ENCODE measurements at places on chromosomes 1 and 21.
A peak's percentile ranks its signal among the peaks of the same experiment; 100 is the strongest.

DNA sequence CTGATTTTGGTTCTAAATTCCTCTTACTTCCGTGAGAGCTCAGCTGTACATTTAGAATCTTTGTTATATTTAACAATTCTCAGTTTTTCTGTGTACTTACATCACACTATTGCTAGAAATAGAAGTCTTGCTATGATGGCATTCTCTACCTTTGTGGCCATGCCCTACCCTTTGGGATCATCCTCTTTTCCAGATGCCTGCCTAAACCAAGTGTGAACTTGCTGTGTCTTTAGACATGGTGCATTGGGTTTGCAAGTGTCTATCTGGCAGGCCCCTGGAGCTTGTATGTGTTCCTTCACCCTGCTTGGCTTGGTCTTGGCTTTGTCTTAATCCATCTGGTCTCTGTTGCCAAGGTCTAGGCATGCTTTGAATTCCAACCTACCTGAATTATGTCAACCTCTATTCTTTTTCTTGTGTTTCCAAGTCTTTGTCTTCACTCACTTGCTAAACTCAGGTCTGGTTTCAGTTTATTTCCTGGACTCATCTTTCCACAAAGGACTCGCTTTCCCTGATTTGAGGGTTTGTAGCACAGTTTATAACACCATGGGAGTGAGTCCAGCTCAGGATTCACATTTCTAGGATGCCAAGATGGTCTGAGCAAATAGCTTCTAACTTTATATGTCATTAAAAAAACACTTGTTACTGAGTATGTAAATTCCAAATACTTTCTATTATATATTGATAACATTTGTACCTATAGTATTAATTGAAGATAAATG is 20.6 kb upstream of the APOBEC4 start:
- DNase-seq = no peak

GRCh38 chr1:74767490-74767889 is 34.5 kb downstream of the TYW3 start:
- DNase-seq = no peak

- DNase-seq = no peak
These were observed 17.7 kb downstream of the CNTN2 start for GRCh38 chr1:205060746-205061145.

DNA sequence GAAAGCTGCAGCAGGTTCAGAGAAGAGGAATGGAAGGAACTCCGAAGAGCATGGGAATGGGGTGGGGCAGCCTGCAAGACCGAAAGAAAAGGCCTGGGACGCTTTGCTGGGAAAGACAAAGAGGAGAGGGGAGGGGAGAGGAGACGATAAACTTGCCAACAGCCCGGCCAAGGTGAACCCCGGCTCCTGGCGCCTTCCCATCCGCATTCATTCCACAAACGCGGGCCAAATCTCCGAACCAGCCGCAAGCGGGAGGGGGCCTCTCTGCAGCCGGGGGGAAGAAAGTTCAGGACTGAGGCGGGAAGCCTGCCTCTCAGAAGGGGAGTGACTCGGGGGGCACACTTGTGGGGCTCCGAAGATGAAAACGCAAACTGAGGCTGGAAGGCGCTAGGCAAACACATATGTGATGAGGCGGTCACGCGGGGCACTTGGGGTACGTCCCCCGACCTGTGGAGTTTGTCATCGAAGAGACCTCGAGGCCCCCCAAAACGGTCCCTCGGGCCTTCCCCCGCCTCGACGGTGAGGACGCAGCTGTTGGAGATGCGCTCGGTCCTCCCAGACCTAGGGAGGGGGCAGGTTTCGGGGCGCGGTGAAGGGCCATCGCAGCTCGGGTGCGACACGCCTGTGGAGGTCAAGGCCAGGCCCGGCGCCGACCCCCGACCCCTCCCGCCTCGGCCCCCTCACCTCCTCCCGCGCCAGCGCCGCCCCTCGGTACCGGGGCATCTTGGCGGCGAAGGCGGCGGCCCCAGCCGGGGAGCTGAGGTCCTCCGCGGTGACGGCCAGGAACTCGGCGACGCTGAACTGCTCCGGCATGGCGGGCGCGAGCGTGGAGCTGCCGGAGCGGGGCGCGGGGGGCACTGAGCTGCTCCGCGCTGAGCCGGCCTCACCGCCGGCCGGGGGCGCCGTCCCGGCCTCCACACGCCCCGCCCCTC is at the start of gene ASAP3:
TSS of gene ASAP3 (minus strand) at position 859 of the 932 bp plus-strand sequence. CDS start at position 813, 46 bp downstream.
- no peak for DNase-seq

- DNase-seq = peak; percentile 59
These were observed 1.8 kb upstream of the FCRL6 start for GRCh38 chr1:159800177-159800930.

- DNase-seq = no peak
These were observed 5.0 kb downstream of the TFF1 start for GRCh38 chr21:42361286-42361685.

GRCh38 chr1:206050655-206051235 is 2.2 kb upstream of the RHEX start:
- DNase-seq = peak; percentile 50

- DNase-seq = no peak
These were observed 19.0 kb upstream of the PIGV start for GRCh38 chr1:26768755-26769154.

- DNase-seq = no peak
These were observed 18.6 kb downstream of the COA7 start for GRCh38 chr1:52679498-52679897.

GRCh38 chr1:2363847-2364513 is 27.4 kb downstream of the MORN1 start:
- DNase-seq = no peak

GRCh38 chr1:31767225-31767624 is 3.1 kb upstream of the ADGRB2 start:
- DNase-seq = no peak

- no peak for DNase-seq
These were observed 79.7 kb downstream of the KIF26B start for GRCh38 chr1:245234217-245235081.
